ENCODE measurements at places on chromosomes 2 and 18. TPM values are rescaled to one million over a fixed set of nuclear protein-coding genes. Genes with fewer than 3 reads are reported as not detected.

The PDE11A gene
- polyA plus RNA-seq = 0.71 TPM

The TBC1D8 gene
- polyA plus RNA-seq = 17.9 TPM

The LOXHD1 gene
- polyA plus RNA-seq = not detected

The KCNS3 gene
- 2.7 TPM for polyA plus RNA-seq

The C2orf80 gene
- not detected for polyA plus RNA-seq

The EN1 gene
- polyA plus RNA-seq = 1.3 TPM

The CLIP4 gene
- polyA plus RNA-seq = 17.3 TPM

The MYO5B gene
- 20.3 TPM for polyA plus RNA-seq

The SLC40A1 gene
- 153 TPM for polyA plus RNA-seq

The TNP1 gene
- polyA plus RNA-seq = not detected

The ZNF396 gene
- 3.4 TPM for polyA plus RNA-seq

The KCNK3 gene
- 8.2 TPM for polyA plus RNA-seq

The UGT1A3 gene
- not detected for polyA plus RNA-seq

The ALPI gene
- polyA plus RNA-seq = 2.7 TPM

- no peak for DNase-seq
Measured at GRCh38 chr18:27491772-27492171, 306.7 kb upstream of the CHST9 start.

DNA sequence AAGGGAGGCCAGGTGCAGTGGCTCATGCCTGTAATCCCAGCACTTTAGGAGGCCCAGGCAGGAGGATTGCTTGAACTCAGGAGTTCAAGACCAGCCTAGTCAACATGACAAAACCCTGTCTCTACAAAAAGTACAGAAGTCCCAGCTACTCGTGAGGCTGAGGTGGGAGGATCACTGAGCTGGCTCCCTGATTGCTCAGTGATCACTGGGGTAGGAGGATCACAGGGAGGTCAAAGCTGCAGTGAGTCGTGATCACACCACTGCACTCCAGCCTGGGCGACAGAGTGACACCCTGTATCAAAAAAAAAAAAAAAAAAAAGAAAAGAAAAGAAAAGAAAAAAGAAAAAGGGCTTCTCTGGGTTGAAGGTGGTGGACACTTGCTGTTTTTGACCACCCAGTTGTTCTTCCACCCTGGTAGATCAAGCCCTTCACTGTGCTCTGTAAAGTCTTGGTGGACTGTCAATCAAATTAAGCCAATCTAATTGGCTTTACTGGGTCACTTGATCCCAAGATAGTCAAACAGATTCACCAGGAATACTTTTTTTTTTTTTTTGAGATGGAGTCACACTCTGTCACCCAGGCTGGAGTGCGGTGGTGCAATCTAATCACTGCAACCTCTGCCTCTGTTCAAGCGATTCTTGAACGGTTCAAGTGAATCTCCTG lies 191.6 kb downstream of the AGPS start:
- DNase-seq = no peak

DNA sequence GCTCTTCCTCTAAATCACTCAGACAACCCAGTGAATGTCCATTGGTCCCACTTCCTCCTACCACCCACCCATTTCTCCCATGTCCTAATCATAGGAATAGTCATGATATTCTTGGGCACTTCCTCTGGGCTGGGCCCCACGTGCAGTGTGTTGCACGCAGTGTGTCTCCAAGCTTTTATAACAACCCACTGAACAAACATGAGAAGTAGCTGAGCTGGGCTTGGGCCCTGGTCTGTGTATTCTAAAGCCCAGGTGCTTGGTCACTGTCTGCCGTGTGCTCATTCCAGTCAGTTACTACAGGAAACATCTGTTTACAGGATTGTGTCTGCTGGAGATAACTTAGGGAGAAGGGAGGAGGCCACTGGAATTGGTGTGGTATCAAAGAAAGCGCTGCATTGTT lies 64.2 kb upstream of the THOC1 start:
- DNase-seq = no peak

- DNase-seq = no peak
Measured at GRCh38 chr2:14480120-14480519, 152.4 kb upstream of the LRATD1 start.

GRCh38 chr2:3110555-3110954 lies 267.1 kb downstream of the EIPR1 start:
- no peak for DNase-seq

DNA sequence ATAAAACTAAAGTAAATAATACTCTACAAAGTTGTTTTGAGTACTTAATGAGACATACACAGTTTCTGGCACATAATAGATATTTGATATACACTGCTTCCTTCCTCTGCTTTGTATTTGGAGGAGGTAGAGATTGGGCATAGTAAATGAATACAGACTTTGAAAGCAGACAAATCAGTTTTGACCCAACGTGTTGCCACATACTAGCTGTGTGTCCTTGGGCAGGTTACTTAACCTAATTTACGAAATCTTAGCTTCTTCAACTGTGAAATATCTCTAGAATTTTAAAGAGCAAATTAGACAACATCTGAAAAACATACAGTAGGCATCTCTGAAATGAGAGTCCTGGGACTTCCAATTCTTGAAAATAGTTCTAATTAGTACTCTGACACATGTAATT lies 425.4 kb downstream of the TGIF1 start:
- DNase-seq = no peak

DNA sequence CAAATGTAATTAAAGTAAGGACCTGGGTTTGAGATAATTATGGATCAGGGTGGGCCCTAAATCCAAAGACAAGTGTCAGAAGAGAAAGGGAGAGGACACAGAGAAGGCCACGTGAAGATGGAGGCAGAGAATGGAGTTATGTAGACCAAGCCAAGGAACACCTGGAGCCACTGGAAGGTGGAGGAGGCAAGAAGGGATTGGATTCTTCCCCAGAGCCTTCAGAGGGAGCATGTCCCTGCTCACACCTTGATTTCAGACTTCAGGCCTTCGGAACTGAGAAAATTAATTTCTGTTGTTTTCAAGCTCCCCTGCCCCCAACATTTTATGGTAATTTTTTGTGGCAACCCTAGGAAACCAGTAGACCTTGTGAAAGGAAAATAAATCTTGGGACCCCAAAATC lies 19.6 kb downstream of the CAPN14 start:
- no peak for DNase-seq

- no peak for DNase-seq
Measured at GRCh38 chr18:47970664-47971531, 40.4 kb upstream of the SMAD2 start.

DNA sequence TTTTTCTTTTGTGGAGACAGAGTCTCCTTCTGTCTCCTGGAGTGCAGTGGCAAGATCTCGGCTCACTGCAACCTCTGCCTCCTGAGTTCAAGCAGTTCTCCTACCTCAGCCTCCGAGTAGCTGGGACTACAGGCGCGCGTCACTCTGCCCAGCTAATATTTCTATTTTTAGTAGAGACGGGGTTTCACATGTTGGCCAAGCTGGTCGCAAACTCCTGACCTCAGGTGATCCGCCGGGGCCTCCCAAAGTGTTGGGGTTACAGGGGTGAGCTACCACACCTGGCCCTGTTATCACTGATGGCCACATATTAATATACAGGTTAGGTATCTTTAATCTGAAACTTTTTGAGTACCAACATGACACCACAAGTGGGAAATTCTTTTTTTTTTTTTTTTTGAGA lies 3.4 kb downstream of the MRPL35 start:
- no peak for DNase-seq

GRCh38 chr2:160199053-160199452 lies 1.0 kb downstream of the ITGB6 start:
- DNase-seq = no peak

- no peak for DNase-seq
Measured at GRCh38 chr2:118554616-118555015, 292.8 kb downstream of the EN1 start.

DNA sequence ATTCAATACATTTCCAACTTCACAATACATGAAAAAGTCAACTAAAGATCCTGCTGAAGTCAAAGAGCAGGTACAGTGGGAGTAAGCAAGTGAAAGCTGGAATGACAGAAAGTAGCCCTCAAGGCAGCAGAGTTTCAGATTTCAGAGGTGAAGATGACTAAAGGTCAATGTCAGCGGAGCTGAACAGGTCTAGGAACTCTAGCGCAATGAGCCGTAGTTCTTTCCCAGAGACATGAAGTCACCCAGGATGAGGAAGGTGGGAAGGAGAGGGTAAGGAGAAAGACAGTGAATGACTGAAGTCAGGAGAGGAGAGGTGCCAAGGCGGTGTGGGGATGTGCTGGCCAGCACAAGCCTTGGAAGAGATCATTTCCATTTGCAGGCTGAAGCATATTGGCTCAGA lies 28.1 kb downstream of the PTPN2 start:
- DNase-seq = no peak

- peak; percentile 75 for DNase-seq
Measured at GRCh38 chr2:72745679-72746368, 80.0 kb downstream of the EXOC6B start.

DNA sequence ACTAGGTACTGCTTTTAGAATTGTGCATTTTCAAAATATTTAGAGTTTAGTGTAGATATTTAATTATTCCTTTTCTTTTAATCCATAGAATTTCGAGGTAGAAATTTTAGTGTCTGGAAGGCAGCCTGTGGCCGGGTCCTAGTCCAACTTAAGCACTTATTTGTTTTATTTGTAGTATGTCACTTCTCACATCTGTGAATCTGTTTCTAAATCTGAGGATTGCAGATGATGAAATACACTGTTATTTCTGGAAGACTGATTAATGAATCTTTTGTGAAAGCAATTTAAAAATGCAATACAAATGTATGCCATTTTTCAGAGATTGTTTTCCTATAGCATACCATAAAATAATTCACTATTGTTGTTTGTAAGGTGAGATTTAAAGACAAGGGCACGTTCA lies 483.9 kb upstream of the TRIB2 start:
- DNase-seq = no peak

- no peak for DNase-seq
Measured at GRCh38 chr2:17754773-17755425, 961 bp downstream of the GEN1 start.

DNA sequence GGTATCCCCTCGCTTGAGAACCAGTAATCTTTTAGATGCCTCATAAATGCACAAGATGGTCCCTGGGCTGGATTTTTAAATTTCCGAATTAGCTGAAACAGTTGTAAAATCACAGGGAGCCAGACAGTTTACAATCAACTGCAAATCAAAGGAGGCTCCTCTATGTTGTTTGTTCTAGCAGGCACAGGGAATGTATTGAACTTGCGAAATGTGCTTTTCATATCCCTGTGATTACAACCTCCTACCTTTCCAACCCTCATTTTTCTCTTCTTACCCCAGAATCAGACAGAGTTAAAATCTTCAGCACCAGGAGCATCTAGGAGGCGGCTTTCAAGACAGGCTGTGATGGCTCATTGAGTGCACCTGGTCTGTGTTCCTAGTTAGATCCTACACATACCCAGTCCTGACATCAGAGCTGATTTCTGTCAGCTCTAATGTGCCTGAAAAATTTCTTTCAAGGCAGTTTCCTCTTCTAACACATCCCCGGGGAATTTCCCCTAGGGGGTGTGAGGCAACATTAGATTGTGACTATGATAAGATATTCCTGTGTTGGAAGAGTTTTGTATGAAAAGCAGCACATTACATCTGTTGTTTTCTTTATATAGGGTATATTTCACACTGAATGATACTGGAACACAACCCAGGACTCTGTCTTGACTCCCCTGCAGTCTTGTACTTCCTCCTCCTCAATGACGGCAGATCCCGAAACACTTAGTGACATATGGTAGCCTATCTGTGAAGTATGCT lies 17.9 kb upstream of the CAVIN2 start:
- peak; percentile 19 for DNase-seq

DNA sequence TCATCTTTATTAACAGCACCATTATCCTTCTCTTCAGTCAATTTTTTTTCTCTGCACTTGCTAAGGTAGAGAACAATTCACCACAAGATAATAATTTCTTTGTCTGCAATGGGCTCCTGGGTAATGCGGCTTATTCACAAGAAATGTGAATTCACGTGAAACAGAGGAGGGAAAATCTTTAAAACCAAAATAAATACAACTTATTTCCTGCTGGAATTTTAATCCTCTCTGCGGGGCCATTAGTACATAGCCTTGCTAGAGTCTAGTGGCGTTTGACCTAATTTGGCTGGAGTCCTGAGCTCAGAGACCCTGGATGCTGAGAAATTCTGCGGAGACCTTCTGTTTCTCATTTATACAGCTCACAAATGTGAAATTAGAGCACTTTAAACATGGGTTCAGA lies 319.3 kb upstream of the MMADHC start:
- DNase-seq = no peak

- no peak for DNase-seq
Measured at GRCh38 chr2:112257575-112257974, 2.7 kb upstream of the ZC3H8 start.

- no peak for DNase-seq
Measured at GRCh38 chr2:237458519-237458918, 28.5 kb upstream of the MLPH start.

GRCh38 chr2:128661311-128661710 lies 342.6 kb upstream of the HS6ST1 start:
- DNase-seq = no peak

DNA sequence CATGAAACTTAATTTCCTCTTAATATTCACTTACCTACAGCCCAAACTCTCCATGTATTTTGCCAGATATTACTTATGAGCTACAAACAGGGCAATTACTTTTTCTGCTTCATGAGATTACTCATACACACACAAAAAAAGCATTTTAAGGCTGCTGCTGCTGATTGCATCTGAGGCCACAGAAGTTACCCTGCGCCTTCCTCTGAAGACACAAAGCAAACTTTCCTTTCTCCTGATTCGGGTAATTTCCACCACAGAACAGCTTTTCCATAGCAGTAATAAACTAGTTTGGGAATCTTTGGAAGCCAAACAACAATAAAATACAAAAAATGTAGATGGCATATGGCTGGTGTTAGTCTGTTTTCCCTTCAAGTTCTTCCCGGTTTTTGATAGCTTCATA lies 6.2 kb downstream of the TTC32 start:
- no peak for DNase-seq

DNA sequence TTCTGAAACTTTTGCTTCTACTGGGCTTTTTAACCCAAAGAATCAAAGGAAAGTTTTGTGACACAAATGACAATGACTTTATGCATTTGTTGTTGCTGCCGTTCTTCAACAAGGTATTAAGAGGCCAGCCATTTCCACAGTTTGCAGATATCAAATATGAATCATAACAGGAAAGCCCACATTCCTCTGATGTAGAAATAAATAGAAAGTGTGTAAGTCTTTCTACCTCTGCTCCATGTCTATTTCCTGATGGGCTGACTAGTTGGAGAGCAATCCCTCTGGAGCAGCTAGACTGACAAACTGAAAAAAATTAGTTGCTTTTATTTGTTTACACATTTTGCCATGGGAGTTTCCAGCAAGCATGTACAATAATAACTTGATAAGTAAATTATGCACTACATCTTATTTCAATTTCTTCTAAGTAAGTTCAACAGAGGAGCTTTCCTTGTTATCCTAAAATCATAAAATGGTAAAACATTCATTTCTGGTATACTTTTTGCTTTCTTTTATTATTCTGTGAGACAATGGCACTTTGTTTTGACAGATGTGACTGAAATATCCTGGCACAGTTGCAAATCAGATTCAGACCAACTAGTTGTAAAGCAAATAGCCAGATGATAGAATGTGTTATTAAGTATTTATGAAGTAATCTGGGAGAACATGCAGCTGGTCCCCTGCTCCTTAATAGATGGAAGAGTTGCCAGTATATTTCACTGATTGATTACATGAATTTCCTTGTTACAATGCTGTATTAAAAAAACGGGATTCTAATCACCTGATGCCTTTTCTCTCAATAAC lies 266.7 kb downstream of the METTL4 start:
- DNase-seq = no peak

- no peak for DNase-seq
Measured at GRCh38 chr2:135490376-135490775, 40.6 kb downstream of the ZRANB3 start.
